ENCODE measurements at places on chromosomes 6 and 20.

DNA sequence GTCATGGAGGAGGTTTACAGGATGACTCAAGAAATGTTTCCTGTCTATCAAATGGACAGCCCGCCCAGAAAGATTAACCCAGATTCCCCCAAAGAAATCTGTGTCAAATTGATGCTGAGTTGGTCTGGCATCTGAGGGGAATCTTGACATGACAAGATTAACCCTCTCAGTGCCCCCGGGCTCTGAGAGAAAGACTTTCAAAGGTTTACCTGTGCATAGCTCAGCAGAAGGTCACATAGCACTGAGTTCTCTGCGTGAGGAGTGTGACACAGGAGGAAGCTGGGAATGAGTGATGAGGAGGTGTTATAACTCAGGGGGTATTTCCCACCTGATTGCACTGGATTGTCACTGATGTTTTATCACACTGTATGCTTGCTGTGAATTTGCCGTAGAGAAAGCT lies 601.2 kb downstream of the DHX35 start:
- DNase-seq: no peak

GRCh38 chr6:149227796-149228195 lies 89.7 kb upstream of the TAB2 start:
- no peak for DNase-seq

- DNase-seq: no peak
Measured at GRCh38 chr6:98846021-98846380, 11.6 kb downstream of the POU3F2 start.

- no peak for DNase-seq
Measured at GRCh38 chr6:14638435-14638905, 520.9 kb downstream of the CD83 start.

GRCh38 chr6:136086686-136087085 lies 163.4 kb downstream of the MTFR2 start:
- DNase-seq: no peak

GRCh38 chr20:53492212-53492611 lies 101.4 kb downstream of the ZNF217 start:
- DNase-seq: no peak

- DNase-seq: no peak
Measured at GRCh38 chr6:1028723-1029122, 283.2 kb upstream of the FOXQ1 start.

- no peak for DNase-seq
Measured at GRCh38 chr6:169452117-169452868, 198.6 kb upstream of the THBS2 start.

DNA sequence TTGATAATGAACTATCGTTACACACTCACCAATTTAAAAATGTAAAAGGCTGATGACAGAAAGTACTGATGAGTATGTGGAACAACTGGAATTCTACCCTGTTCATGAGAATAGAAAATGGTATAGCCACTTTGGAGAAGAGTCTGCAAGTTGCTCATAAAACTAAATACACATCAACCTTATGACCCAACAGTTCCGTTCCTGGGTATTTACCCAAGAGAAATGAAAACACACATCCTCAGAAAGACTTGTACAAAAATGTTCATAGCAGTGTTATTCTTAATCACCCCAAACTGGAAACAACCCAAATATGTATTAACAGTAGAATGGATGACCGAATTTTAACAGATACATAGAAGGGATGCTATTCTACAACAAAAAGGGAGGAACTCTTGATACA lies 145.7 kb upstream of the LRFN2 start:
- DNase-seq: no peak

DNA sequence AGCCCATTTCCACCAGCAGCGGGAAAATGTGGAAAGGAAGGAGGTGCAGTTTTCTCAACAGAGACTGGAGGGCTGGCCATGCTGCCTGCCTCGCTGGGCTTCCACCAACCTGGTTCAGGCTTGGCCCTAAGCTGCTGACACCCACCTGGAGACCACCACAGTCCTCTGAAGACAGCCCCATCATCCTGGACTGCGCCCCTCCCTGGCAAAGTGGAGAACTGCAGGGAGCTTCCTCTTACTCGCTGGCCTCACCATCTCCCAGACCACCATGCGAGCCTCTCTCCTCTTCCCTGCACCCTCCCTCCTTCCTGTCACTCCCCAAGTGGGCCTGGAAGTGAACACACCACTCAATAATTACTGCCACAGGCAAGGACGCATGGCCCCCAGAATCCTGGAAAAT lies 71.5 kb downstream of the PSMG4 start:
- DNase-seq: no peak

- DNase-seq: no peak
Measured at GRCh38 chr20:12055161-12055560, 137.5 kb downstream of the BTBD3 start.

- no peak for DNase-seq
Measured at GRCh38 chr6:50935442-50935841, 116.8 kb downstream of the TFAP2B start.

- no peak for DNase-seq
Measured at GRCh38 chr6:75748003-75748742, 866 bp upstream of the MYO6 start.

DNA sequence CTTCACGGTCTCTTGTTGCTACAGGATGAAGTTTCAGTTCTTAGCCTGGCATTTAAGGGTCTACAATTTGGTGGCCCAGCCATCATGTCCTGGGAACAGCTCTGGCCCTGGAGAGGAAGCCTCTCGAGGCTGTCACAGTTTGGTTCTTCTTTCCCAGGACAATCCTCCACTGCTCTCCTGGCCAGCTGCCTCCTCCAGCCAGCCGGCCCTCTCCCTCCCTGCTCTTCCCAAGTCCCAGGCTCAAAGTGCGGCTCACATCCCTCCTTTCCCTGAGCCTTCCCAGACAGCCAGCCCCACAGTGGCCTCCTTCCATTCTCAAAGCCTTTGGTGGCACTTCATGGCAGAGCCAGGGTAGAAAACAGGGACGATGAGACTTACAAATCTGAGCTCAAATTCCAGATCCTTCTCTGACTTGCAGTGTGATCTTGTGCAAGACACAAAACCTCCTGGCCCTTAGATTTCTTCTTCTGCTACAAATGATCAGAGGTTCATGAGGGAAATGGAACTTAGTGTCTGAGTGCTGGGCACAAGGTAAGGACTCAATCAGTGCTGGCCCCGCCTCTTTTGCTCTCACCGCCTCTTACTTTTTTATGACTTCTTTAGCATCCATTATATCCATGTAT lies 223.8 kb upstream of the ECI2 start:
- no peak for DNase-seq

Measured in D721Med (cell line).